Stimulated activated CD8-positive, alpha-beta memory T cell treated with anti-CD3 and anti-CD28 coated beads, Interleukin-2, amount 100 ng/mL, for 1 hour (primary cell): ENCODE measurements at places on chromosomes 4 and X.

GRCh38 chrX:98605941-98606340, 1722.2 kb downstream of the RPA4 start:
- DNase-seq = no peak

- no peak for DNase-seq
Observed at GRCh38 chr4:27278615-27279375, 418.2 kb downstream of the STIM2 start.

DNA sequence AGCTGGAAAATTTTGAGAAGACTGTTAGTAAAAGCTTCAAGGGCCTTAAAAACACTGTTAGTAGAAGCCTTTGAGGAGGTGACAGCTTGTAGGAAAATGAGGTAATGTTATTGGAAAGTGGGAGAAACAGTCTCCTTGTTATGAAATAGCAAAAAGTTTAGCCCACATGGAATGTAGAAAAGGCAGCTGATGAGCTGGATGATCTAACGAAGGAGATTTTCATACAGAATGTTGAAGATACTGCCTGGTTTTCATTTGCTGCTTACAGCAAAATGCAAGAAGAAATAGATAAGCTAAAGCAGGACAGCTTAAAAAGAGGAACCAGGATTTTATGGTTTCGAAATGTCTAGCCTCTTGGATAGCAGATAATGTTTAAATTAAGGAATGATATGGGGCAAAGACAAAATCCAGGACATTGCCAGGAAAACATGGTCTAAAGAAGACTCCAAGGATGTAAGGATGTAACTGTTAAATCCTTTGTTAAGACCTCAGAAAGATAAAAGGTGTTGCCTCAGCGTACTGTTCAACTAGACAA, 10.2 kb upstream of the STBD1 start:
- no peak for DNase-seq

GRCh38 chr4:57504139-57504538, 394.0 kb upstream of the IGFBP7 start:
- DNase-seq = no peak

DNA sequence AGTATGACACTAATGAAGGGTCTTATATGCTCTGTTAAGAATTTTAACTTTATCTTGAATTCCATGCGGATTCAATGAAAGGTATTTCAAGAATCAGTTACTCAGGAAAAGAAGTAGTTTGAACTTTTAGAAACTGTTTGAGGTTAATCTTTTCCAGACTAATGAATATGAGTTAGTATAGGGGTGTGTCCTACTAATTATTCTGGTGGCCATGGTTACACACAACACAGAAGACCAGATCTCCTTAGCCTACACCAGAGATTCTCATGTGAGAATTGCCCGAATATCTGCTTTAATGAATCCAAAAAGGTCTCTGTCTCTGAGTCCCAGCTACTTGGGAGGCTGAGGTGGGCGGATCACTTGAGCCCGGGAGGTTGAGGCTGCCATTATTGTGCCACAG, 100.4 kb downstream of the MMRN1 start:
- no peak for DNase-seq

GRCh38 chrX:111007238-111007637, 88.8 kb upstream of the PAK3 start:
- no peak for DNase-seq

GRCh38 chr4:148116264-148116663, 325.9 kb downstream of the NR3C2 start:
- no peak for DNase-seq
